Activated CD4-positive, alpha-beta T cell treated with anti-CD3 and anti-CD28 coated beads, Interleukin-2, amount 50 U/mL, for 48 hours (primary cell): ENCODE measurements at places on chromosomes 13 and 19.

- DNase-seq = no peak
Observed at GRCh38 chr19:47761566-47761965, 16.2 kb downstream of the NOP53 start.

- DNase-seq = no peak
Observed at GRCh38 chr13:74620308-74620707, 486.1 kb upstream of the KLF12 start.

- peak; percentile 61 for DNase-seq
Observed at GRCh38 chr19:51448411-51449016, 9.7 kb downstream of the SIGLEC8 start.

GRCh38 chr19:10727685-10728201 lies 9.9 kb downstream of the DNM2 start:
- DNase-seq = no peak

DNA sequence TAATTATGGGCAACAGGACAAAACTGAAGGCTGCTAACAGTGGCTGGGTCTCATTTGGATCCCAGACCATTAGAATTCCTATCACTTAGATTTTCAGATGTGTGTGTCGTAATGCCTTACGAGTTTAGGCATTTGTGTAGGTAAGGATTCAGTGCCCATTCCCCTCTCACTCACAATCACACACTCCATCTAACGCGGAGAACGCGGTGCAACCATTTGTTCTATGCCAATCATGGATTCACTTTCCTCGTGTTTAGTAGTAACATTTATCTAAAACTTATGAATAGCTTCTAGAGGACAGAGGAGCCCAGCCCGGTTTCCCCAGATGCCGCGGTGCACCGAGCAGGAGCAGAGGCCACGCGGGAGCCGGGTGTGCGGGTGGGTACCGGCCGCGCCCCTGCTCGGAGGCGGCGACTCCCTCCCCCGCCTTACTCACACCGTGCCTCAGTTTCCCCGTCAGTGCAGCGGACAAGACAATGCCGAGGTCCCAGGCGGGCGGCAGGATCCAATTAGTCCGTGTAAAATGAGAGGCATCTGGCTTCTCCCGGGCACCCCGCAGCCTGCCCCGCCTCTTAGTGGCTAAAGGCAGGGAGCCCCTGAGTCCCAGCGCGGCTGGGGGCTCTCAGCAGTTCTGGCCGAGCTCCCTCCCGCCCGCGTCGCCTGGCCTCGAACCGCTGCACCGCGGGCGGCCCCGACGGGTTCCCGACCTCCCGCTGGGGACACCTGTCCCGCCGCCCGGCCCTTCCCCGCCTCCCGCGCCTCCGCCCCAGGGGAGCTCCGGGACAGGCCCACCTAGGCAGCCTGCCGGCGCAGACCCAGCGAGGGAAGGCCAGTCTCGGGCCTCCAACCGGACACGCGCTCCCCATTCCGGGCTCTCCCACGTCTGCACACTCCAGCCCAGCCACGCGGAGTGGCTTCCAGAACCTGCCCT lies 5.9 kb upstream of the C1QTNF9B start:
- no peak for DNase-seq

DNA sequence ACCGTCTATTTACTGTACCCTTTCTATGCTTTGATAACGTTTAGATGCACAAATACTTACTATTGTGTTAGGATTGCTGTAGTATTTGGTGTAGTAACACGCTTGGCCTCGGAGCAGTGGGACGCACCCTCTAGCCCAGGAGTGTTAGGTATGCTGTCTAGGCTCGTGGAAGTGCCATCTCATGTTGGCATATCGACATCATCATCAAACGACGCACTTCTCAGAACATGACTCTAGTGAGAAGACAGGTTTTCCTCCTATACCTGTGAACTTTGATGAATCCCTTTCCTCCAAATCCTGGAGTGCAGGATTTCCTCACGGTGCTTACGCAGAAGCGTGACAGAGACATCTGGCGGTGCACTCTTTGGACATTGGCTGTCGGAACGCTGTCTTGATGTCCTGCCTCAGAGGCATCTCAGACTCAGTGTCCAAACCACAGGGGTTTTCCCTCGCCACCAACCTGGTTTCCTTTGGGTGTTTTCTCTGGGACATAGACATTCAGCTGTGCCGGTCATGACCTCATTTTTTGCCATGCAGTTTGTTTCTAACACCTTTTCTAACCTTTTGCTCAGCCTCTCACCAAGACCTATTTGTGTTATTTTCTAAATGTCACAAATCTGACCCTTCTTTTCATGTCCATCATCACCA lies 6.3 kb downstream of the SNRNP70 start:
- no peak for DNase-seq

DNA sequence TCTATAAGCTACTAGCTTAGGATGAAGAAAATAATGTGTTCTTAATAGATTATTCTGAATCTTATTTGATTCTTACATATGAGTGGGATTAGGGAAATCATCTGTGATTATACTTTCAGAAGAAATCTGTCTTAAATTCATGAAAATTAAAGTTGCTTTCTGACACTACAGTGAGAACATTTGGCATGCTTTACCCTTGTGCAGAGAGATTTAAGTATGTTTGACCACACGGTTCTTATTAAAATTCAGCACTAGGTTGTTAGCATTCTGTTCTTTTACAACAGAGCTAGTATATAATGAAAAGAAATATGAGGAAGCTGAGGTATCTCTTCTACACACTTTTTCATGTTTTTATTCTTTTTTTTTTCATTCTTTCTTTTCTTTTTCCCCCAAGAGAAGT lies 2723.9 kb downstream of the PCDH9 start:
- DNase-seq = no peak

GRCh38 chr19:48830088-48830487 lies 6.2 kb downstream of the HSD17B14 start:
- DNase-seq = no peak

GRCh38 chr13:39451860-39452301 lies 151.1 kb downstream of the LHFPL6 start:
- DNase-seq = no peak

GRCh38 chr13:27483421-27483820 lies 33.1 kb upstream of the MTIF3 start:
- DNase-seq = no peak

DNA sequence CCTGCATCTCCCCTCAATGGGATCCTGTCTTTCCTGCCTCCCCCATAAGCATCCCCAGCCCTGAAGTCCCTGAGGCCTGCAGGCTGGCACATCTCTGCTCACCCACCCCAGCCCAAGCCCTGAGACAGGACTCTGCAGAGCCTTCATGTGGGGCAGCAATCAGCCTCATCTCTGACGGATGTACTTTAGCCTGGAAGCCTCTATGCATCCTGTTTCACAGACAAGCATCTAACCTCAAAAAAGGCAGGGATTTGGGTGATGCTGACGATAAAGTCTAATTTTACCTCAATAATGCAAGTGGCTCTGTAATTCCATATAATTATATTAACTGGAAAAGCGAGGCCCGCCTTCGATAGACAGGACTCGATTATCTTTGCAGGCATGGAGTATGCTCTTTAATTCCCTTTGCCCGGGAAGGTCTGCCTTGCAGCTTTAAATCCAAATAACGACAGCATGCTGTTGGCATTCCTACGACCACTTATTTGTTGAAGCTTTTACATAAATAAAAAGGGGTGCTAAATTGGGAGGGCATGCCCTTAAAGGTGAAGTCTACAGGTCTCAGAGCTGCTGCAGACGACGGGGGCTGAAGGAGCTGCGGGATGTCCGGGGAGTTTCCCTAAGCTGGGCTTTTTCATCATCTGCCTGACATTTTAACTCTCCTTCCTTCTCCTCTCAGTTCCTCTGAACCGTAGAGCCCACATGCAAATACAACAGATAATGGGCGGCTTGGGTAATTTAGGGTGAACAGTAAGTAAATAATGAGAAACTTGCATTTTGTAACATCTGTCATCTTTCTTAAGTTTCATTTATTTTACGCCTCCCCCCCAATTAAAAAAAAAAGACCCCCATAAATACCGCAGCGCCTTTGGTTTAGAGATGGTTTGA lies 211.5 kb downstream of the URI1 start:
- DNase-seq = no peak

GRCh38 chr13:59684105-59684504 lies 479.6 kb downstream of the DIAPH3 start:
- DNase-seq = no peak

- DNase-seq = no peak
Observed at GRCh38 chr13:105602956-105603670, 932.3 kb downstream of the EFNB2 start.

GRCh38 chr13:28954810-28955209 lies 134.7 kb downstream of the MTUS2 start:
- no peak for DNase-seq

- peak; percentile 80 for DNase-seq
Observed at GRCh38 chr19:40190891-40191835, at the start of gene MAP3K10. MAP3K10 (plus strand) TSS chr19:40191426; CDS start chr19:40192032, 606 bp downstream.

- no peak for DNase-seq
Observed at GRCh38 chr13:76091076-76091475, 454.9 kb downstream of the LMO7 start.

DNA sequence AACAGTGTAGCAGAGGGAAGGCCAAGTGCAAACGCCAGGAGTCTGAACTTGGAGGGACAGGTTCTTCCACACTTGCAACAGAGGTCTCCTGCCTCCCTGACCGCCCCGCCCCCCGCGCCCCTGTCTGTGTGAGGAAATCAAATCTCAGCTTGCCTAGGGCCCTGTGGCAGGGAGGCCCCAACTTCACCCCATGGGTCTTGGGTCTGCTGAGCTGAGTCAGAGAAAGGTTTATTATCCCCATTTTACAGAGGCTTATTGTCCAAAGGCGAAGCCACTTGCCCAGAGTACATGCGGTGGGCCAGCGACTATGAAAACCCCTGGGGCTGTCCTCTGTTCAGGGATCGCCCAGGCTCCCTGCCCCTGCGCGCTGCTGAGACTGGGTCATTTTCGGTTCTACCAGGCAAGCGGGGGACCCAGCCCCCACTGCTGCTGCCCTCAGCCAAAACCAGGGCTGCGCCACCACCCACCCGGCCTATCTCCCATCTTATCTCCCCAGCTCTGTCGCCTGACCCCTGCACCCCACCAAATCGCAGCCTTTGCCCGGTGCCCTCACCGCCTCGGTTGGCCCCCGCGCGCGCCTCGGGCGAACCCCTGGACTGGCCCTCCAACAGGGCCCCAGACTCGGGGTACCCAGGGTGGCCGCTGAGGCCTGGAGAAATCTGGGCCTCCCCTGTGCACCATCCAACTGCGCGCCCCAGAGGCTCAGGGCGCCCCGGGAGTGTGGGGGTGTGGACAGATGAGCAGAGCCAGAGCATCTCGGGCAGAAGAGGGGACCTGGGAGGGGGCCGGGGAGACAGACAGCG lies 850 bp upstream of the CERS4 start:
- no peak for DNase-seq

GRCh38 chr13:38530492-38530891 lies 156.4 kb upstream of the FREM2 start:
- no peak for DNase-seq

GRCh38 chr19:4414144-4414799 lies 11.8 kb downstream of the CHAF1A start:
- DNase-seq = no peak

DNA sequence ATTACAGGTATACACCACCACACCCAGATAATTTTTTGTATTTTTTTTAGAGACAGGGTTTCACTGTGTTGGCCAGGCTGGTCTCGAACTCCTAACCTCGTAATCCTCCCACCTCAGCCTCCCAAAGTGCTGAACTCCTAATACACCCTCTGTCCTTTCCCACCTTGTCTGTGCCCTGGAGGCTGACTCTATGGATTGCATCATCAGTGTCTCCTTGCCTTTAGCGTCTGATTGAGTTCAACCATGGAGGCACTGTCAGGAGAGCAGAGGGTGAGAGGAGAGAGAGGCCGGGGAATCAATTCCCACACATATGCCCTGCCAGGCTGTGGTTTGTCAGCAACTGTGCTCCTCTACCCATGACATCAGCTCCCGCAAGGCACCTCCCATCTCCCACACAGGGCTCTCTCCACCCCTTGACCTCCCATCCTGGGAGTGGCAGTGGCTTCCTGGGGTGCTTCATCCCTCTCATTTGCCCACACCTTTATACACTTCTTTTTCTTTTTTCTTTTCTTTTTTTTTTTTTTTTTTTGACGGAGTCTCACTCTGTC lies 12.6 kb upstream of the LILRB4 start:
- DNase-seq = no peak

DNA sequence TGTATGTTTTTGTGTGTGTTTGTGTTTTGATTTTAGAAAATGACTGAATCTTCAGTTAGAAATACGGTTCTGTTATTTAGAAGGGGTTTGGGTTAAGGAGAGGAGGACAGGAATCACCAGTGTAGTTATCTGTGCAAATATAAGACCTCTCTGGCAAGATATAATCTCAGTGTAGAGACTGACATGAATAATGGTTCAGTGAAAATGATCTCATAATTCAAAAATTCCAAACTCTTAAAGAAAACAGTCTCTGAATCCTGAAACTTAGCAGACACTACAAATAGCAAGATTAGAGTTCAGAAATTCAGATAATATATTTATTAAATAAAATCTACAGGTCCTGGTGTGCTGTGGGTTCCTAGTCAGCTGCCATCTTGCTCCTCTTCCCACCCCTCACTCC lies 73.5 kb downstream of the PDS5B start:
- DNase-seq = no peak

DNA sequence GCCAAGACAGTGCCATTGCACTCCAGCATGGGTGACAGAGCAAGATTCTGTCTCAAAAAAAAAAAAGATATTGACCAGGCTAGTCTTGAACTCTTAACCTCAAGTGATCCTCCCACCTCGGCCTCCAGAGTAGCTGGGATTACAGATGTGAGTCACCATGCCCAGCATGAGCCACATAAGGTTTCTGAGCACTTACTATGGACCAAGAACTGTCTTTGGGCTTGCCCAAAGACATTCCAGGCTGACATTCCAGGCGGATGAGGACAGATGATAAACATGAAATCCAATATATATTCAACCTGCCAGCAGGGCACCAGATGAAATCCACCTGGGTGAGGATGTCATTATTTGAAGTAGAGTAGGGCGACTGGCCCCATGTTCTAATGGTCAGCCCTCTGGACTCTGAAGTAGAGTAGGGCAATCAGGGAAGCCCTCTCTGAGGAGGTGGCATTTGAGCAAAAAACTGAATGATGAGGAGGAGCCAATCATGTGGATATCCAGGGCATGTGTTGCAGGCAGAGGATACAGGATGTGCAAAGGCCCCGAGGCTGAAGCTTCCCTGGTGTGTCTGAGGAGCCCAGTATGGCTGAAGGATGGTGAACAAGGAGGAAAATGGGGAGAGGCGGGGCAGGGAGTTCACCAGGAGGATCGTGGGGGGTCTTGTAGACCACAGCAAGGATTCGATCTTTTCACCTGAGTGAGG lies 4.0 kb downstream of the C19orf38 start:
- DNase-seq = no peak

- DNase-seq = no peak
Observed at GRCh38 chr19:44668985-44669764, 2.1 kb upstream of the CEACAM19 start.

GRCh38 chr19:13884726-13885591 lies 8.0 kb downstream of the NANOS3 start:
- DNase-seq = no peak

DNA sequence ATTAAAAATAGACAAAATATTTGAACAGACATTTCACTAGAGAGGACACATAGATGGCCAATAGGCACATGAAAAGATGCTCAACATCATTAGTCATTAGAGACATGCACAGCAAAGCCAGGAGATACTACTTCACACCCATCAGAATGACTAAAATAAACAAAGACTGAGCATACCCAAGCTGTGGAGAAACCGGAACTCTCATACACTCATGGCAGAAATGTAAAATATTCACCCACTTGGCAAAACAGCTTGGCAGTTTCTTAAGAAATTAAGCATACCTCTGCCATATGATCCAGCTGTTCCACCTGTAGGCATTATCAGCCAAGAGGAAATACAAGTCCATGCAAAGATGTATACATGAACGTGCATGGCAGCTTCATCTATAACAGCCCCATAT lies 213.4 kb downstream of the TSHZ3 start:
- DNase-seq = no peak

GRCh38 chr13:44093607-44094564 lies 214.2 kb downstream of the LACC1 start:
- DNase-seq = no peak
